A549 treated with GW870086 at 1 μM for 4 hours (cell line): ENCODE measurements at places on chromosomes 2 and 18. TPM values are rescaled to one million over a fixed set of nuclear protein-coding genes. Genes with fewer than 3 reads are reported as not detected.

CHRNA1 gene
- total RNA-seq, result not detected in 5 replicates

ANKRD30BL gene
- not detected in 5 replicates for total RNA-seq

KIF5C gene
- 0.30 to 0.39 TPM (median 0.32 TPM) in 5 replicates for total RNA-seq

SKOR2 gene
- total RNA-seq, result not detected in 5 replicates

MIB1 gene
- total RNA-seq, result 4.2 to 10.2 TPM (median 8.9 TPM) in 5 replicates

DCC gene
- not detected in 5 replicates for total RNA-seq

ZSWIM2 gene
- total RNA-seq, result not detected in 5 replicates

CCDC138 gene
- 7.2 to 9.8 TPM (median 7.5 TPM) in 5 replicates for total RNA-seq

C18orf54 gene
- total RNA-seq, result 1.6 to 3.4 TPM (median 2.6 TPM) in 5 replicates

TEX51 gene
- not detected in 5 replicates for total RNA-seq

RAPH1 gene
- 4.5 to 7.8 TPM (median 7.4 TPM) in 5 replicates for total RNA-seq

PLB1 gene
- total RNA-seq, result 0.99 to 1.8 TPM (median 1.6 TPM) in 5 replicates

ABCA12 gene
- total RNA-seq, result 0.17 to 0.27 TPM (median 0.22 TPM) in 5 replicates

SERPINB3 gene
- total RNA-seq, result 0.07 to 0.13 TPM (median 0.10 TPM) in 3 of 5 replicates, not detected in the others

CXCR1 gene
- not detected in 5 replicates for total RNA-seq

TCF23 gene
- not detected in 5 replicates for total RNA-seq

LIPG gene
- total RNA-seq, result 0.19 to 0.34 TPM (median 0.27 TPM) in 5 replicates

TLX2 gene
- 0.19 to 0.36 TPM (median 0.28 TPM) in 5 replicates for total RNA-seq

G6PC2 gene
- total RNA-seq, result not detected in 5 replicates

COL5A2 gene
- 41.6 to 76.5 TPM (median 71.6 TPM) in 5 replicates for total RNA-seq

DPY30 gene
- total RNA-seq, result 106 to 122 TPM (median 112 TPM) in 5 replicates

AMER3 gene
- total RNA-seq, result not detected in 5 replicates

KCNS3 gene
- total RNA-seq, result 1.1 to 1.5 TPM (median 1.3 TPM) in 5 replicates

LIMS4 gene
- 0.46 to 1.3 TPM (median 0.74 TPM) in 5 replicates for total RNA-seq

NFATC1 gene
- 4.9 to 6.3 TPM (median 6.2 TPM) in 5 replicates for total RNA-seq

TANC1 gene
- 6.9 to 10.4 TPM (median 9.8 TPM) in 5 replicates for total RNA-seq

ELOA2 gene
- not detected in 5 replicates for total RNA-seq

ASXL3 gene
- not detected in 5 replicates for total RNA-seq

PTCD3 gene
- 50.5 to 76.1 TPM (median 70.9 TPM) in 5 replicates for total RNA-seq

PLGLB2 gene
- total RNA-seq, result 0.17 to 0.34 TPM in 2 of 5 replicates, not detected in the others

PROKR1 gene
- 0.03 TPM in 1 of 5 replicates, not detected in the others for total RNA-seq

UGT1A10 gene
- total RNA-seq, result 0.07 to 0.49 TPM (median 0.11 TPM) in 4 of 5 replicates, not detected in the other

C2orf15 gene
- 0.25 to 0.71 TPM (median 0.47 TPM) in 5 replicates for total RNA-seq

IL1RN gene
- 0.10 to 0.62 TPM (median 0.53 TPM) in 5 replicates for total RNA-seq

CCL20 gene
- total RNA-seq, result 2.4 to 7.5 TPM (median 5.4 TPM) in 5 replicates

CAPN13 gene
- 0.14 to 0.15 TPM in 2 of 5 replicates, not detected in the others for total RNA-seq

SLC5A7 gene
- total RNA-seq, result not detected in 5 replicates

GBX2 gene
- total RNA-seq, result 1.9 to 4.1 TPM (median 3.0 TPM) in 5 replicates

VWA3B gene
- total RNA-seq, result 0.37 to 0.61 TPM in 2 of 5 replicates, not detected in the others

RGPD4 gene
- 0.03 to 0.09 TPM (median 0.06 TPM) in 4 of 5 replicates, not detected in the other for total RNA-seq

SLC14A1 gene
- not detected in 5 replicates for total RNA-seq

FEV gene
- total RNA-seq, result not detected in 5 replicates

SLC66A3 gene
- 35.7 to 39.6 TPM (median 37.6 TPM) in 5 replicates for total RNA-seq

DLGAP1 gene
- total RNA-seq, result not detected in 5 replicates

RESP18 gene
- not detected in 5 replicates for total RNA-seq

ACSL3 gene
- total RNA-seq, result 119 to 154 TPM (median 142 TPM) in 5 replicates

SPHKAP gene
- total RNA-seq, result 0.02 TPM in 1 of 5 replicates, not detected in the others

SPR gene
- 92.9 to 144 TPM (median 130 TPM) in 5 replicates for total RNA-seq

TBR1 gene
- 0.02 to 0.06 TPM (median 0.04 TPM) in 4 of 5 replicates, not detected in the other for total RNA-seq

XRCC5 gene
- total RNA-seq, result 164 to 202 TPM (median 183 TPM) in 5 replicates

ASTL gene
- not detected in 5 replicates for total RNA-seq

GPAT2 gene
- not detected in 5 replicates for total RNA-seq

PDE1A gene
- total RNA-seq, result 0.15 to 0.19 TPM (median 0.17 TPM) in 4 of 5 replicates, not detected in the other

TUBA3E gene
- 0.29 to 0.83 TPM (median 0.62 TPM) in 5 replicates for total RNA-seq
